Brain pericyte (primary cell): ENCODE measurements at places on chromosomes 5 and 9.
A peak's percentile ranks its signal among the peaks of the same experiment; 100 is the strongest.

GRCh38 chr5:73419465-73420390, 28.8 kb downstream of the FOXD1 start:
- peak; percentile 94 for DNase-seq

GRCh38 chr9:6869081-6869948, 111.5 kb downstream of the KDM4C start:
- DNase-seq: peak; percentile 22

DNA sequence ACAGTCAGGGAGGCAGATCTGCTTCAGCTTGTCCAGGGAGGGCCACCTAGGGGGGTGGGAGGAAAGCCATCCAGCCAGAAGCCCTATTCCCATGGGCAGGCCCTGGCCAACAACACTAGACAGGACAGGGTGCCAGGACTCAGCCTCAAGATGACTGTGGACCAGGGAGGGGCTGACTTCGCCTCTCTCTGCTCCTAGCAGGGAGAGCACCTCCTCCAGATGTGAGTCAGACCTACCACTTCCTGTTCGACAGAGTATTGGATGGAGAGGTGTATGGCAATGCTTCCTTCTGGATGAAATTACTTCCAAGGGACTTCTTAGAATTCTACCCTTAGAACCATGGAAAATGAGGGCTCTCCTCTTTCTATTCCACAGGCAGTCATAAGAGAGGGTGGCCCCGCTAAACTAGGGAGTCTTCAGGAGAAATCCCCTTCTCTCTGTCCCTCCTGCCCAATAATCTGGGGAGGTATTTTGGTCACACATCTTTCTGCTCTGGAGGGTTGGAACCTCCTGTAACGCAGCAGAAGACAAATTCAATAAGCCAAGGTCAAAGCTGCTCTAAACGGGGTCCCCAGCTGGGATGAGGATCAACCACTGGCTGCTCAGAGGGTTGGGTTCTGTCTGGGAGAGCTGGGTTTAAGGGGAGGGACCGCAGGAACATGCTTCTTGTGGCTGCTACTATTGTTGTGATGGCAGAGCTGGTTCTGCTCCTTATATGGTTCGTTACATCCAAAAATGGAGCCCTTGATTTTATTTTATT, 23.2 kb upstream of the RCL1 start:
- no peak for DNase-seq

DNA sequence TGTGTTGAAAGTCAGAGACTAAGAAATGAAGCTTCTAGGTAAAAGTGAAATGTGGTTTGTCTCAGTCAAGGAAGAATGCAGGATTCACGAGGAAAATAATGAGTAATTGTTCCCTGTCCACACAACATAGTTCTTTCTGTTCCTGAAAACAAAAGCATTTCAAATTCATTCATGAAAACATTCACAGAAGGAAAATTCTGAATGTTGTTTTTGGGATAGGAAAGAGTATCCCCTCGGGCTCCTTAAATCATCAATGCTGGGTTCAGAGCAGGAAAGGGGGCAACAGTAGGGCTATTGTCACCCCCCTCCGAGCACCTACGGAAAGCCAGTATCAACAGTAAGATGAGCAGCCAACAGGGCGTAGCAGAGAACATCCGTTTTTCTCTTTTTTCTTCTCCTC, 769.9 kb upstream of the ADAMTS16 start:
- DNase-seq: no peak

GRCh38 chr5:68444833-68445232, 229.3 kb downstream of the PIK3R1 start:
- DNase-seq: no peak
